IPS DF 6.9 (cell line): ENCODE measurements at places on chromosomes 11 and 22.

DNA sequence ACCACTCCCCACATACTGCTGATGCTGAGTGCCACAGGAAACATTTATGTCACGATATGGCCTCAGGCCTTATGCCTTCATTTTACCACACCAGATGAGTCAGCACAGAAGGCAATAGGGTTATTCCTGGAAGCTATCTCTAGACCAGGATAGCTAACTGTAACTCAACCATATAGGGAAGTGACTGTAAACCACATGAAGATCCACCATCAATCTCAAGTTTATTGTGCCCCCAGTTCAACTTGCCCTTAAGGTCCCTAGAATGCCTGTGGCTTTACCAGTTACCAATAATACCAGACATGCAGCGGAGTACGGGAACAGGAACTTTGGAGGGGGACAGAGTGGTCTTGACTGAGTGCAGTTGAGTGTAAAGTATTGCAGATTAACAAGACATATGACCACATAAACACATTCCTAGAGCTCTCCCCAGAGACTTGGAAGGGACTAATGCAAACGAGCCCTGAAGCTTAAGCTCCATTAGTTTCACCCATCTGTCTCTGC lies 180.9 kb downstream of the KIF18A start:
- no peak for DNase-seq

GRCh38 chr22:24105013-24105360 lies 76.3 kb upstream of the SUSD2 start:
- no peak for DNase-seq

DNA sequence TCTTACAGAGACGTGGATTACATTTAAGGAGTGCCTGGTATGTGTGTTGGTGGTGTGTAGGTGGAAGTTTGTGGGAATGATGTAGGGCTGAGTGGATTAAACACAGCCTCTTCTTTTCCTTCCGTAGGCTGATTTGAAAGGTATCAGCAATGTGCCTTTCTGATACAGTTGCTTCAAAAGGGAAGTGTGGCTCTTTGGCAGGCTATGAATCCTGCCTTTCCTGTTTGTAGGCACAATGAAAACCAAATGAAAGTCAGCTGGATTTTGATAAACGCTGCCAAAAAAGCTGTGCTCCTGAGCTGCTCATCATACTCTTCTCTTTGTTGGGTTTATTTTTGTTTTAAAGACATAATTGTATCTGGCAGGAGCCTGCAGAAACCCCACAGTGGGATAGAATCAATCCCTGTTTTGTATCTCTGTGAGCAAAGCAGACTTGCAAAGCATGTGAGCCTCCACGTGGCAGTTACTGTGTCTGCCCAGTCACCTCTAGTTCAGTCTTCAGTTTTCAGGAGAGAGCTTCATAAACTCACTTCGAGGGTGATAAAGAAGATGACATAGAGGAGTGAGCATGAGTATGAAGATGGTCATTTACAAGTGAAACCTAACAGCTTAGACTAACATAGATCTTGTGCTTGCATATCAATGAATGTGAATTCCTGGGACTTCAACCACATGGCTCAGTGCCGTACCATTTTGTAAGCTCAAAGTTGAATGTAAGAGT lies 655.7 kb upstream of the KIRREL3 start:
- no peak for DNase-seq

- DNase-seq = no peak
Measured at GRCh38 chr22:35850831-35851230, 133.2 kb downstream of the APOL5 start.

- DNase-seq = no peak
Measured at GRCh38 chr11:2263724-2264360, 6.5 kb downstream of the ASCL2 start.

- DNase-seq = no peak
Measured at GRCh38 chr11:6613496-6613895, 1.5 kb upstream of the TAF10 start.

DNA sequence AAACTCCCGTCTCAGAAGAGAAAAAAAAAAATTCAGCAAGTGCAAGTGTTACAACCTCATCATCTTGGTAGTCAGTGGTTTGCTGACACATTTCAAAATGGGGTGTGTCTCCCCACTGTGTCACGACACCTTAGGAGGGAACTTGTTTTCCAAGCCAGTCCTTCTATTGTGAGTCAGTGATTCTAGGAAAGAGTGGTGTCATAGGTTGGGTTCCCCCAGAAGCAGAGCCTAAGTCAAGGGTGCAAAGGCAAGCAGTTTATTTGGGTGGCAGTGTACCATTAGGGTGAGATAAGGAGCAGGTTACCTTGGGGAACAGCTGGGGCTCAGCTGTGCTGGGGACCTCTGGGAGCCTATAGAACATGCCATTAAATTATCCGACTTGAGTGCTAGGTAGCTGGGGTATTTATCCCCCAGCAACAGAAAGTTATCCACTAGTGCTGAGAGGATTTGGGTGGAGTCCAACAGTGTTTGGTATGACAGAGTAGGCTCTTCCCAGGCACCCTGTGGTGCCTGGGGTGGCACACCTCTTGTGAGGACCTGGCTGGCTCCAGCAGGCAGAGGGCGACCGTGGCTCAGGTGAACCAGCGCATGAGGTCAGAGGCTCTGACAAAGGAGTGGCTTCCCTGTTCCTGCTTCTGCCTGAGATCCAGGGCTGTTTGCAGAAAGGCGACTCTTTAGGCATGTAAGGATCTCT lies 41.7 kb downstream of the KIAA1671 start:
- DNase-seq = no peak

- DNase-seq = no peak
Measured at GRCh38 chr22:40637183-40638150, 948 bp upstream of the MRTFA start.

DNA sequence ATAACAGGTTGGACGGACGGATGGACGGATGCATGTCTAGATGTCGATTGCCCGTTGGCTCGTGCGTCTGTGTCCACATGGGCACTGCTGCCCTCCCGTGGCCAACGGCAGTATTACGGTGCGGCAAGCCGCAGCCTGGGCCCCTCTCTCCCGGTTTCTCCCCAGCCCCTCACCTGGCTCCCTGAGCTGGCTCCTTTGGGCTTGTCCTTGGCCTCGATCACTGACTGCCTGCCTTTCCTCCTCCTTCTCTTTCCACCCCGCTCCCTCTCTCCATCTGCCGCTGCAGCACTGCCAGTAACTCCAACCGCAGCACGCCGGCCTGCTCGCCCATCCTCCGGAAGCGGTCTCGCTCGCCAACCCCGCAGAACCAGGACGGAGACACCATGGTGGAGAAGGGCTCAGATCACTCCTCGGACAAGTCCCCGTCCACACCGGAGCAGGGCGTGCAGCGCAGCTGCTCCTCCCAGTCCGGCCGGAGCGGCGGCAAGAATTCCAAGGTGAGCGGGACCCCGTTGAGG lies 77.3 kb downstream of the SCN3B start:
- peak; percentile 61 for DNase-seq

DNA sequence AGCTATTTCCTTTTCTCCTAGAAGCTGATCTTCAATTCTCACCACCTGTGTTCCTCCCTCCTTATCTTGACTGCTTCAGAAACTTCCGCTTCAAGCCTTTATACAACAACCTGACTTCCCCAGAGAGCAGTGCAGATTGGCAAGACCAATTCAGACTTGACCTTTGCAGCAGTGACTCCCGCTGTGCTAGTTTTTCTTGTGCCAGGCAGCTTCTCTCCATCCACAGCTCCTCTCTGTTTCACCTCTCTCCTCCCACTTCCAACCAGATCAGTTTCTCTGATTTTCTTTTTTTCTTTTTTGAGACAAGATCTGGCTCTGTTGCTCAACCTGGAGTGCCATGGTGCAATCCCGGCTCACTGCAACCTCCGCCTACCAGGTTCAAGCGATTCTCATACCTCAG lies 74.3 kb downstream of the GRAMD1B start:
- no peak for DNase-seq

GRCh38 chr22:48708558-48709245 lies 1119.0 kb downstream of the BRD1 start:
- DNase-seq = no peak

DNA sequence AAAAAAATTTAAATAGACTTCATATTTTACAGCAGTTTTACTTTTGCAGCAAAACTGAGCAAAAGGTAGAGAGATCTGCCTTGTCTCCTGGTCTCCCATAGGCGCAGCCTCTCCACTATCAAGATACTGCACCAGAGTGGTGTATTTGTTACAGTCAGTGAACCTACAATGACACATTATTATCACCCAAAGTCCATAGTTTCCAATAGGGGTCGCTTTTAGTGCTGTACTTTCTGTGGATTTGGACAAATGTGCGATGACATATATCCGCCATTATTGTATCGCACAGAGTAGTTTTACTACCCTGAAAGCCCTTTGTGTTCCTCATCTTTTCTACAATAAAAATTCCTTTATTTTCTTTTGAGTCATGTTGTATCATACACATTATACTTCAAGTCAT lies 153.2 kb upstream of the CCDC179 start:
- no peak for DNase-seq

- DNase-seq = no peak
Measured at GRCh38 chr11:1731451-1732059, 18.8 kb downstream of the IFITM10 start.

- DNase-seq = no peak
Measured at GRCh38 chr11:86769219-86769618, 31.1 kb upstream of the PRSS23 start.

DNA sequence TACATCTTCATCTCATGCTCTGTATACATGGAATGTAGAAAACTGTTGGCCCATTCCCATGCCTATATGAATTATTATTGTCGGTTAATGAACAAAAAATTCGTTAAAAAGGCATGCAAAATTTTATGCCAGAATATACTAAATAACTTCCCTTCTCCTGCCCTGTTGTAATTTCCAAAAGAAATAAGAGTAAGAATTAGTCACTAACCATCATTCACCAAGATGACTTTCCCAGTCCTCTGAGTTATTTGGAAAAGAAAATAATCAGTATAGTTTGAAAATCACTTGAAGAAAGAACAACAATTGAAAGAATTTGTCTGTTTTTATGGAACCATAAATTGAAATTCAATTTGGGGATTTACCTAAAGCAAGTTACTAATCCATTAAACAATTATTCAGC lies 1149.1 kb upstream of the RAG2 start:
- no peak for DNase-seq

GRCh38 chr11:14309425-14310192 lies 49.4 kb downstream of the RRAS2 start:
- DNase-seq = no peak

GRCh38 chr22:39148727-39149535 lies 3.5 kb downstream of the CBX7 start:
- DNase-seq = no peak

DNA sequence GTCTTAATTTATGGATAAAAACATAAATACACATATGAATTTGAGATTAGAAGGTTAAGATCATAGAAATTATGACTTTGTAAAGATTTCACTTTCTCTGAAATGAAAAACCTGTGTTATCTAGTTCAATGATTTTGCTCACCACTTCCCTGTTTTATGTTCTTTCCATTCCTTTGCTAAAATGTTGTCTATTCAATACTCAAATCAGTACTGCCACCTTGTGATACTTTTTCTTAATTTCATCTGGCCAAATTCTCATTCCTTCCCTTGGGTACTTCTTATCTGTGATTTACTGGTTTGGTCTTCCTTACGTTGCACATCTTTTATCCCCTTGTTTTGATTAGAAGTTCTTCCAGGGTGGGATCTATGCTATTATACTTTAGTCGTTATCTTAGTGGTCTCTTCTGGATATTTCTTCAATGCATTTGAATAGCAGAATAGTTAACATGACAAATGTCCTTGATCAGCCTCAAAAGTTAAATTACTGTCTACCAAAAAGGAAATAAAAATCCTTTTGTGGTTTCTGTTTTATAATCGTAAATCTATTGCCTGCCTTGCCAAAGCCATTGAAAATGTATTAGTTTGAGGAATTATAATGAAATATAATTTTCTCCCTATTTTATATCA lies 197.0 kb downstream of the PGR start:
- DNase-seq = no peak

- no peak for DNase-seq
Measured at GRCh38 chr11:123357353-123357989, 72.6 kb upstream of the GRAMD1B start.

DNA sequence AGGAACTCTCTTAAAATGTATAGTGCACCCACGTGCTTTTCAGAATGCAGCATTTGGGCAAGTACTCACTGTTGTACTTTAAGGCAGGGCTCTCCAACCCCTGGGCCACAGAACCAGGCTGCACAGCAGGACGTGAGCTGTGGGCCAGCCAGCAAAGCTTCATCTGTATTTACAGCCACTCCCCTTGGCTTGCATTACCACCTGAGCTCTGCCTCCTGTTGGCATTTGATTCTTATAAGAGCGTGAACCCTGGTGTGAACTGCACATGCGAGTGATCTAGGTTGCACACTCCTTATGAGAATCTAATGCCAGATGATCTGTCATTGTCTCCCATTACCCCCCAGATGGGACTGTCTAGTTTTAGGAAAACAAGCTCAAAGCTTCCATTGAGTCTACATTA lies 3.0 kb downstream of the C11orf58 start:
- no peak for DNase-seq

- no peak for DNase-seq
Measured at GRCh38 chr11:66739983-66740382, 11.0 kb upstream of the SPTBN2 start.

- DNase-seq = no peak
Measured at GRCh38 chr22:44261861-44262595, 50.7 kb downstream of the SHISAL1 start.

DNA sequence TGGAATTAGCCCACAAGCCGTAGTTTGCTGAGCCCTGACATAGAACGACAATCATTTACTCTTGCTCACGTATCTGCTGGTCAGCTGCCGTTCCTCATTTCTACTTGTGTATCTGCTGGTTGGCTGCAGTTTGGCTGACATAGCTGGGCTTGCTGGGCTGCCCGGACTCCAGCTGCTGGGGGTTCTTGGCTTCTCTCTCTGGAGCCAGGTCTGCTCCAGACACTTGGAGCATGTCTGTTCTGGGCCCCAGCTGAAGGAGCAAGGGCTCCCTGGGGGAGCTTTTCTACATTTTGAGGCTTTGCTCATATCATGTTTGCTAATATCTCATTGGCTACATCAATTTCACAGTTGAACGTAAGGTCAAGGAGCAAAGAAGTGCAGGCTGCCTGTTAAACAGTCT lies 47.3 kb downstream of the PRDM11 start:
- DNase-seq = no peak

GRCh38 chr11:66326261-66327111 lies 9.6 kb upstream of the CD248 start:
- no peak for DNase-seq

DNA sequence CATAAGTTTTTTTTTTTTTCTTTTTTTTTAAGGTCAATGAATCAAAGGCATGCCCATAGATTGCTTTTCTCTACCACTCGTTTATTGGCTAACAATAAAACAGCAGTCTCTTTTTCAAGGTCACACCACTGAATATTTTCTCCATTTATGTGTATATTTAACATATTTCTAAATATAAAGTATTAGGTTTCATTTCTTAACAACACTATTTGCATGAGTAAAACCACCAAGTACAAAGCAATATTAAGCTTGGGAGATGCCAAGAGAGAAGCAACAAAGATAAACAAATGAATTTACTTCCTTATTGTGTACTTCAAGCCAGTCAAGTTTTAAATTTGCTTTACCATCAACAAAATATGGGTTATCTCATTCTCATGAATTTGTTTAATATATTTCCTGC lies 708.9 kb upstream of the CCDC179 start:
- DNase-seq = no peak
